Stimulated activated CD8-positive, alpha-beta memory T cell treated with anti-CD3 and anti-CD28 coated beads, Interleukin-7, amount 100 ng/mL, for 4 hours (primary cell): ENCODE measurements at places on chromosomes 2 and 18.

DNA sequence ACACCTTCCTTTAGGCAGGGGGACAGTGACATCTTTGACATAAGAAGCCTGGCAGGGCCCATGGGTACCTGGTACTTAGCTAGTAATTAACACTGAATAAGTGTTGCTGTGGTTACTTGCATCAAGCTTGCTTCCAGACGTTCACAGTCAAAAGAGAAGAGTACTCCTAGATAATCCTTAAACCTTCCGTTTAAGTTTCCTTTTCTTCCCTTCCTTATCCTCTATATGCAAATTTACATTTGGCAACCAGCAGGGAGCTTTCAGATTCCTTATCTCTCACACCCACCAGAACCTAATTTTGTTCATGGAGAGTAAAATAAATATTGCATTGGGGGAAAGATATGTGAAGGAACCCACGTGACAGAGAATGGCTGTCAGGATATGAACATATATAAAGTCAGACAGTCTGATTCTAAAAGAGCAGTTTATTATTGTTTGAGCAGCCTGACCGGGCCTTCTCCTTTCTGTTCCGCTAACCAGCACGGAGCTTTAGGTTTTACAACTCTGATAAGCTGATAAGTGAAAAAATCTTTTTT, 7.8 kb upstream of the RAB31 start:
- DNase-seq = no peak

GRCh38 chr2:114049826-114050225, 159.9 kb downstream of the ACTR3 start:
- no peak for DNase-seq

DNA sequence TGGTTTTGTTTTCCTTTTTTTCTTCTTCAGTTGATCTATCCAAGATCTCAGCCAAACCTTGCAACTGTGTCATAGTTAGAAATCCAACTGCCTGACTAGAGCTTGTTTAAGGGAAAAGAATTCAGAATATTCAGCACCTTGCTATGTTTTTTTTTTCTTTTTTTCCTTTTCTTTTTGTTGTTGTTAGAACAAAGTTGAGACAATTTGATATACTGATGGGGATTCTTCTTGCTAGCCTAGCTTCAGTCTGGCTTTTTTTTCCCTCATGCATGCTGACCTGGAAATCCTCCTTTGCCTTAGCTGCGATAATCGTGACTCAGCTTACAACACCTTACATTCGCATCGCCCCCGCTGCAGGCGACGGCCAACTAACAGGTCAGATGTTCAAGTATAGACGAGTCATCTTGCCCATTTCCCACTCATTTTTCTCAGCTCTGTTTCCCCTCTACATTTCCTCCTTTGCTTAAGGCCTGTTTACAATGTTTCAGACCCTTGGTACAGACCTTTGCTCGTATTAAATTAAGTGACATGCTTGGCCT, 487.2 kb upstream of the RAB12 start:
- DNase-seq = no peak

DNA sequence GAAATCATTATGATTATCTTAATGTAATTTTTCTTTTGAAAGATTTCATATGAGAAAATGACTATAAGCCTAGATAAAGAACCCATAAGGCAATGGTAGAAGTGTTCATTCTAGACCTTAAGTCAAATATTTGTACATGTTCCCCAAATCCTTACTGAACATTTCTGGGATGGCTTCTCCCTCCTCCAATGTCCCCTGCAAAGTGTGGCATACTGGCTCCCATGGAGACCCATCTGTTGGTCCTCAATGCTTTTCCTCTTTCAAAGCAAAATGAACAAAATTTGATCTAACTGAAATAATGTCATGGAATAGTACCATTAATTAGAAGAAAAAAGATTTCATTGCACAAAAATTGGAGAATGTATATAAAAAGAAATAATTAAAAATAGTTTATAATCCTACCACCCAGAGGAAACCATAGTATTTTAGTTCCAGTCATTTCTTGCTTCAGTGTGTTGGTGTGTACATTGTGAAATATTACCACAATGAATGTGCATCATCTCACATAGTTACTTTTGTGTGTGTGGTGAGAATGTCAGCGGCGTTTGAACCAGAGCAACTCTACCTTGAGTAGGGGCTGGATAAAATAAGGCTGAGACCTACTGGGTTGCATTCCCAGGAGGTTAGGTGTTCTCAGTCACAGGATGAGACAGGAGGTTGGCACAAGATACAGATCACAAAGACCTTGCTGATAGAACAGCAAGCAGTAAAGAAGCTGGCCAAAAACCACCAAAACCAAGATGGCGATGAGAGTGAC, 181.3 kb downstream of the UXS1 start:
- no peak for DNase-seq

- no peak for DNase-seq
These were observed 23.9 kb downstream of the MYO3B start for GRCh38 chr2:170201734-170202393.

DNA sequence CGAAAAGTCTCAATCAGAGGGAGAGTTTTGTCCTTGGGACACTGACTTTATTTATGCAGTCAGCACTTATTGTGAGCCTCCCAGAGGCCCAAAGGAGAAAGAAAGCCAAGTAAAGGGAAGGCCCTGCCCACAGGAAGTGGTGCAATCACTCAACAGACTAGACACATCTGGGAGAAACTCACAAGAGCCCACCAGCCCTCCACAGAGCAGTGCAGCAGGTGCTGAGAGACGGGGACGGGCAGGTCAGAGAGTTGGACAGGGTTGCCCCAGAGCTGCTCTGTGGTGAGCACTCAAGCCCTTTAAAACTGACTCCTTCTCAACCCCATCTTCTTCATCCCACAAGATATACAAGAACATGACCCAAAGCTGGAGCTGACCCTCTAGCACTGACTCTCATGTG, 96.0 kb downstream of the TFCP2L1 start:
- DNase-seq = no peak

DNA sequence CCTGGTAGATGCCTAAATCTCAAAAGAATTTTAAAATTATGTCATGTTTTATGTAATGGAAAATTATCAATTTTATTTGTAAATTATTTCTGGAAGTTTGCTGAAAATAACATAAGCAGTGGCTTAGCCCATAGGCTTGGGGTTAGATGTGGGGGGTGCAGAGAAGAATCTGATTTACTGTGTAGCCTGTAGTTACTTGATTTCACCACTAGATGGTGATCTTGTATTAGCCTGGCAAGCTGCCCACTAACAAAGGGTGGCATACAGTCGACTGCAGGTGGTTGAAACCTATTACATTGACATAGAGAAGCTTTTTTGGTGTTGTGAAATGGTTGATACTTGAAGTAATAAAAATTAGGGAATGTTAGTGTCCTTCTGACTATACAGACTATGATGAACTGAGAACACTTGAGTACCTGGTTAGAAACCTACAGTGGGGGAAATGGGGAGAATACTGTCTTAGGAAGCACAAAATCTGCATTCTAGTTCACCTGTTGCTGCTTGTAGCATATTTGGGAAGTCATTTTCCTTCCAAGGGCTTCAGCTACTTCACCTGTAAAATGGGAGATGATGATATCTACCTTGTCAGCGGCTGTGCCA, 191.0 kb upstream of the LHCGR start:
- peak; percentile 0 for DNase-seq

DNA sequence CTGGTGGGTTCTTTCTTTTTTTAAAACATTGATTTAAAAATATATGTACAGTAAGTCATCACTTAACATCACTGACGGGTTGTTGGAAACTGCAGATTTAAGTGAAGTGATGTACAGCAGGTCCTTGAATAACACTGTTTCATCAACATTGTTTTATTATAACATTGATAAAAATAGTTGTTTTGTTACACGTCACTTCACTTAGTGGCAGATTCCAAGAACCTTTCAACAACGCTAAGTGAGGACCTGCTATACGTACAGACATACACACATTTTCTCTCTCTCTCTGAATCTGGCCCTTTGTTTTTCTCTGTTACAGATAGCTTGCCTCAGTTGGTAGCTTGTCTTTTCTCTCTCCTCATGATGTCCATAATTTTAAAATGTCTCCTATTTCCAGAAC, 9.5 kb downstream of the CNOT11 start:
- DNase-seq = no peak

GRCh38 chr2:8229546-8229986, 452.3 kb upstream of the ID2 start:
- DNase-seq = peak; percentile 55

- no peak for DNase-seq
These were observed 10.9 kb downstream of the FEZ2 start for GRCh38 chr2:36587101-36587500.

GRCh38 chr2:146321175-146321574, 1523.7 kb upstream of the ACVR2A start:
- DNase-seq = no peak

- DNase-seq = no peak
These were observed 98.8 kb downstream of the KLF7 start for GRCh38 chr2:207066791-207067460.

GRCh38 chr2:132676999-132677398, 7.0 kb upstream of the LYPD1 start:
- no peak for DNase-seq

DNA sequence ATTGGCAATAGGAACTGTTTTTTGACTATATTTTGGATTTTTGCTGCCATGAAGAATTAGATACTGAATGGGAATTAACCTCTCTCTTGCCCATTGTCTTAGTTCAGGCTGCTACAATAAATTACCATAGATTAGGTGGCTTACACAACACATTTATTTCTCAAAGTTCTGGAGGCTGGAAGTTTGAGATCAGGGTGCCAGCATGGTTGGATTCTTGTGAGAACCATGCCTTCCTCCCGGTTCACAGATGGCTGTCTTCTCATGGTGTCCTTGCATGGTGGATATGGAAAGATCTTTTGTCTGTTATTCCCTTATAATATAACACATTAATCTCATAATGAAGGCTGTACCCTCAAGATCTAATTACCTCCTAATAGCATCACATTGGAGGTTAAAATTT, 836.4 kb downstream of the SLC4A3 start:
- no peak for DNase-seq

GRCh38 chr2:17981936-17982335, 103.5 kb downstream of the KCNS3 start:
- no peak for DNase-seq

DNA sequence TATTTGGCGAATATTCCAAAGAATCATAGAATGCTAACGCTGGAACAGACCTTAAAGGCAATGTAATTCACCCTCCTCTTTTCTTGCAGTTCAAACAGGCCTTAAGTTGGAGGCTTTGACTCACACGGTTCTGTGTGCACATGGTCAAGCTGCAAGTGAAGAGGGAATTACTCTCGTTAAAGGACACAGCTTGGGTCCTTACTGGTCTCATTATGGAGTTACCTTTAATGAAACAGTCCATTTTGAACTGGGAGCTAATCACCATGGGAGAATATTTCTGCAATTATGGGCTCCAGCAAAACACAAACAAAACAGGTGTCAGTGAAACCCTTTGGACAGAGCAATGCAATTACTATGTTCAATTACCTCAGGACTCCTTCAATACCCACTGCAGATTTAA, 135.5 kb downstream of the GAREM1 start:
- no peak for DNase-seq

GRCh38 chr2:187769437-187769836, 215.2 kb upstream of the TFPI start:
- no peak for DNase-seq

- no peak for DNase-seq
These were observed 149.6 kb downstream of the LAMA3 start for GRCh38 chr18:23838801-23839366.

GRCh38 chr2:225353579-225354085, 45.9 kb upstream of the NYAP2 start:
- DNase-seq = no peak

GRCh38 chr2:149860276-149860921, 272.8 kb upstream of the MMADHC start:
- no peak for DNase-seq

GRCh38 chr2:113686537-113686936, 59.5 kb downstream of the RABL2A start:
- no peak for DNase-seq

GRCh38 chr2:179525340-179525739, 260.7 kb upstream of the SESTD1 start:
- DNase-seq = no peak

- no peak for DNase-seq
These were observed 5.5 kb downstream of the DCTN1 start for GRCh38 chr2:74374509-74375205.

DNA sequence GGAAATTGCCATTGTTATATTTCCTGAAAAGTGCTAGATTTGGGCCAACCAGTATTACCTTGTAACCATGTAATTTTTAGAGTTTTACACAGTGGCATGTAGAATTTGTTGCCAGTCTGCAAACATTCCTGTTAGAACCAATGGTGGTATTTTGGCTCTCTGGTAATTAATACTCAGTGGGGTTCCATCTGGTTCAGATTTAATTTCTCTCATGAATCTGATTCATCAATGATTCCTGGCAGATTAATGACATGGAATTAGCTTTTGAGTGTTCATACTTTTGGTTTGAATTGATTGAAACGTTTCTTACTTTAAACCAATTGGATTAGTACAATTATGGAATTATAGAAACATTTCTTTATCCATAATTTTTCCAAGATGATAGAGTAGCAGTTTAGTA, 93.2 kb downstream of the MC4R start:
- no peak for DNase-seq

DNA sequence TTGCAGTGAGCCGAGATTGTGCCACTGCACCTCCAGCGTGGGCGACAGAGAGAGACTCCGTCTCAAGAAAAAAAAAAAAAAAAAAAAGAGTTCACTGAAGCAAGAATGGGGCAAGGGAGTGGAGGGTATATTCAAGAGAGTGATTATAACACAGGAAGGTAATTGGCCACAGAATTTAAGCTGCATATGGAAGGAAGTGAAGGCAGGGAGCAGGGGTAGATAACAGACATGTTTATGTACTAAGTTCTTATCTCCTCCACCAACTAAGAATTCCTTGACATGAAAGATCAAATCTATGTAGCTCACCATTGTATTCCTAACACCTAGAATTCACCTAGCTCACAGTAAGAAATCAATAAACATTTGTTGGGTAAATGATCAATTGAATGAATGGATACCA, 37.3 kb downstream of the GKN2 start:
- DNase-seq = no peak

DNA sequence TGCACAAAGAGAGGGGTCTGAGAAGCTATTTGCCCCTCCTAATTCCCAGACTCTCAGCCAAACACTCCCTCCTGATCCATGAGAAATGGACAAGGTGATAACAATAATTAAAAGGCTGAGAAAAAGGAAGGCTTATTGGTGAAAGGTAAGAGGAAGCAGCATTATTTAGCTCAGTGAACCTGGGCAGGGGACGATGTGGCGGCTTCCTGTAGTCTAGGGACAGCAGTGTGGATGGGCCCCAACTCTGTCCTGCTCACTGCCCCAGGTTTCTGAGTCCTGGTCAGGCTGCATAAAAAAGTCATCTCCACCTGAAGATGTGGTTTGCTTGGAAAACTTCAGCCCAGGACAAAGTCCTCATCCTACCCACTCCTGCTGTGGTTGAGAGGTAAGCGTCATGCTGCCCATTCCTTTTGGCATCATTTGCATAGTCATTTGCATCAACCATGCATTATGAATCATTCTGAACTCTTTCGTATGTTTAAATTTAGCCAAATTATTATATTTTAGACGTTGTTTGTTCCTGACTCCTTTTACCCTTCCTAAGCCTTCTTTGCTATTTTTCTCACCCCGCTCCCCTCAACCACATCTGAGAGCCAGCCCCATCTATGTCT, 126.8 kb downstream of the CLIP4 start:
- no peak for DNase-seq
